Bronchus fibroblast of lung (primary cell): ENCODE measurements at places on chromosomes 3 and 15. TPM values are rescaled to one million over a fixed set of nuclear protein-coding genes. Genes with fewer than 3 reads are reported as not detected.

Gene MAGEL2
- total RNA-seq, result 0.45 and 0.84 TPM in 2 replicates

Gene FOXL2NB
- not detected in 2 replicates for total RNA-seq

Gene PLCH1
- total RNA-seq, result 0.30 TPM in 1 of 2 replicates, not detected in the other

Gene CLRN1
- not detected in 2 replicates for total RNA-seq

Gene BSN
- 0.15 and 0.17 TPM in 2 replicates for total RNA-seq

Gene ROBO2
- 0.45 and 0.67 TPM in 2 replicates for total RNA-seq

Gene ARL14
- not detected in 2 replicates for total RNA-seq

Gene FSIP1
- total RNA-seq, result 0.15 and 0.17 TPM in 2 replicates

Gene TRPM1
- total RNA-seq, result not detected in 2 replicates

Gene AGBL1
- total RNA-seq, result not detected in 2 replicates

Gene ACOX2
- 5.4 and 6.4 TPM in 2 replicates for total RNA-seq

Gene RGMA
- 3.6 and 5.7 TPM in 2 replicates for total RNA-seq

Gene SKOR1
- total RNA-seq, result 0.17 TPM in 1 of 2 replicates, not detected in the other

Gene CLDN18
- not detected in 2 replicates for total RNA-seq

Gene CSK
- total RNA-seq, result 21.1 and 23.5 TPM in 2 replicates

Gene CPA3
- total RNA-seq, result 0.50 and 0.89 TPM in 2 replicates
